T-helper 2 cell (primary cell): ENCODE measurements at places on chromosomes 12 and 14.
A peak's percentile ranks its signal among the peaks of the same experiment; 100 is the strongest.

DNA sequence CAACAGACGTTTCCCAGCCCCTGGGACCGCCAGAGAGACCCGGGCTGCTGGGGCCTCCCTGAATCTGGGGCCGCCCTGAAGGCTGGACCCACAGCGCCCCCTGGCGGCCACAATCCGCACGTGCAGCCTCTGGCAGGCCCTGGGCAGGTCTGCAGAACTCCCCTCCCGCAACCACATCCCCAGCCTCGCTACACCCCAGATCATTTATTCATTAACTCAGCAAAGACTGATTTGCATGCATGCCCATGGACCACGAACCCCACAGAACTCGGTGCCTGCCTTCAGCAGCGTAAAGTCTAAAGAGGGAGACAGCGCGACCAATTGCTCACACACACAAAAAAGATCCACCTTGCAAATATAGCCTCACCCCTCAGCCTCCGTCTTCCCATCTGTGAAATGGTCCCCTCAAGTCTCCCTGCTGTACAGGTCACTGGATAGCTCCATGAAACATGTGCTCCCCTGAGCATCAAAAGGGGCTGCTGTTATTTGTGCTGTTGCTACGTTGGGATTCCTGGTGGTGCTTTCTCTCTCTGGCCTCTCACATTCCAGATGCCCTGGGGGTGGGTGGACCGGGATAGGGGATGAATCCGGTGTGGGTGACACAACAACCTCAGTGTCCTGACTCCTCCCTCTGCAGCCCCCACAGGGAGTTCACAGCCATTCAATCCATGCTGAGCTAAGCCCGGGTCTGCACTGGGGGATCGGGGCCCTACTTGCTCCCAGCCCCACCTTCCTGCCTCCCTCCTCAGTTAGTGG, 96.4 kb downstream of the SCARB1 start:
- peak; percentile 74 for DNase-seq

DNA sequence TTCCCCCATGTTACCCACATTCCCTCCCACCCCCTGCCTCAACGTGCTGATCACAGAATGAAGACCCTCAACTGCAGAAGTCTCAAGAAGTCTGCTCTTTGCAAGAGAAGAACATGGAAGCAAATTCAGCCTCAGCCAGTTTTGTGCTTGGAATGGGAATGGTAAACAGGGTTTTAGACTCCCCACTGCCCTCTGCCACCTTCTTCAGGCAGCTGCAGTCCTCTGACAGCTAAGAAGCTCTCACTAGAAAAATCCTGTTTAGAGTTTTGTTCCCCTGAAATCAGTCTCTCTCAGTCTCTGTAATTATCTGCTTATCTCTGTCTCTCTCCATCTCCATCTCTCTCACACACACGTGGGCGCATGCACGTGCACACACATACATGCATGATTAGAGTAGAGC, 85.4 kb downstream of the CRACR2A start:
- no peak for DNase-seq

DNA sequence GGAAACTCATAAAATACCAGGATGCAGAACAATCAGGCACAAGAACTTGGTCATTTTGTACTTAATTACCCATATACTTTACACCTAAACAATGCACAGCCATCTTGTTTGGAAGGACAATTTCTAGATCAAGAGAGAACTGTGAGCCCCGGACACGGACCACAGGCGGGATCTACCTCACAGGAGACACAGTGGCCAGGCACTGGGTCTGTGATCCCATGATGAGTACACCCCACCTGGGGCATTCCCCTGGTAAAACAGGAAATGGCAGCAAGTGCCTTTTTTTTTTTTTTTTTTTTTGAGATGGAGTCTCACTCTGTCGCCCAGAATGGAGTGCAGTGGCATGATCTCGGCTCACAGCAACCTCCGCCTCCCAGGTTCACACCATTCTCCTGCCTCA, 15.2 kb downstream of the GOLGA3 start:
- no peak for DNase-seq

DNA sequence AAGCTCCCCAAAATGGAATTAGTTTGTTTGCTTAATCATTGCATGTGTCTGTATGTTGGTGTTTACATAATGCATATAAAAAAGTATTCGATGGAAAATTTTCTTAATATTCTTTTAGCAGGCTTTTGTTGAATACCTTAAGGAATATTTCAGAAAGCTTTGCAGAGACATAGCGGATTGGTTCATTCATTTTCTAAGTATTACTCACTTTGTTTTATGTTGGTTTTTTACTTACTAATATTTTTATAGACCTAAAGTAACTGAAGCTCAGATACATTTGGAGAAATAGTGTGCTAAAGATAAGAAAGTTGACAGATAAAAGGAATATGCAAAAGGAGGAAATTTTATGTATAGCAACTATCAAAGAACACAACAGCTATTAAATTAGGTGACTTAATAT, 191.0 kb downstream of the ERC1 start:
- no peak for DNase-seq

DNA sequence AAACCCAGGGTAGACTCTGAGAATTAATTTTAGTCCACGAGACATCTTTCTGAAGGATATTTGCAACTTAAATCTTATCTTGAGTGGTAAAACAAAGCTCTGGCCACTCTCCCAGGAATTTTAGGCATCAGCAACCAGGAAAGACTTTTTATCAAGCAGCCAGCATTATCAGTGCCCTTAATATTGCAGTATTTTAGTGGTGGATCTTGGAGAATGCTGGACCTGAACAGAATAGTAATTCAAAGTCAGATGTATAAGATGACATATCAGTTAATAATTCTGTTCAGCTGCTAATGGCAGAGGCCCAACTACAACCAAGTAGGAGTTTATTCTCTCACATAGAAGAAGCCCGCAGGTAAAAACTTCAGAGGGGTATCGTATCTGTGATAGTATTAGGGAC, 59.0 kb upstream of the CRY1 start:
- DNase-seq, result no peak

GRCh38 chr12:40469736-40470135, 222.5 kb upstream of the CNTN1 start:
- DNase-seq, result no peak

DNA sequence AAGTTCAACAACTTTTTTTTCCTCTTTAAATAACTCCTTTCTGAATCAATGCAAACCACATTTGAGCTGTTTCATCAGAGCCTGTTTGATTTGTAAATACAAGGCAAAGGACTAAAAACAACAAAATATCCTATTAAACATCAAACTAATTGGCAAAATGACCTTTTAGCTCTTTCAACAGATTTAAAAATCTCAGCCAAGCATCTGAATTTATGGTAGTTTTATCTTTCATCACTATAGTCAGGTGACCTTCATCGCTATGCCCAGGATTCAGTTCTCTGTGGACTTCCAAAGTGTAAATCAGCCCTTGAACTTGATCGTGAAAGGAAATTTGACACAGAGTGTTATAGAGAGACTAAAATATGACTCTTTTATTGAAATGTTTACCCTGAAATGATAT, 1554.5 kb upstream of the FLRT2 start:
- DNase-seq, result no peak

DNA sequence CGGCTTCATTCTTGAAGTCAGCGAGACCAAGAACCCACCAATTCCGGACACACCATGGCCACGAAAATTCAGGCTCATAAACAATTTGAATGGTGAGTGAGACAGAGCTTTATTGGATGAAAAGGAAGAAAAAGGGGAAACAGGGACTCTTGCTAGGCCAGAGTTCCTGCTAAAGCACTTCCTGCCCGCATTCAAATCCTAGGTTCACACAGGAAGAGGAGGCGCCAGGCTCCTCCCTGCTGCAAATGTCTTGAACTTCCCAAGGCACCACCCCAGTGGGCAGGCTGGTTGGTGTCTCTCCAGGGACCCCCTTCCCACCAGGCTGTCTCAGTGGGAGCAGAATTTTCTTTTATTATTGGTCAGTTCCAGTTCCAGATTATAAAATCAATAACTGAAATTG, 121.2 kb downstream of the FSCB start:
- no peak for DNase-seq

DNA sequence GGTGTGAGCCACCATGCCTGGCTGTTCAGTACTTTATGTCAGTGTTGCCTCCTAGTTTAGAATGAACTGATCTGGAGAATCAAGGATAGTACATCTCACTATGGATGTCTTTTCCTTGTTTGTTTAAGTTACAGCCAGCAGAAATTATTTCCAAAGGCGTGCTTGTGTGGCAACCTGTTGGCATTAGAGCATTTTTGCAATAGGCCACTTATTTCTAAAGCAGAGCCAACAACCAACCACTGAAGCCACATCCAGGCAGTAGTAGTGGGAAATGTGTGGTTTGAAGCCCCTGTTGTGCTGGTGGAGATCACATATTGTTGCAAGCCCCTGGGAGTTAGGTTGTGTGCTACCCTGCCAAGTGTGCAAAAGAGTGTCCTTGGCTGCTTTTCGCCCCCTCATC, 3.7 kb downstream of the ANO6 start:
- DNase-seq, result no peak

DNA sequence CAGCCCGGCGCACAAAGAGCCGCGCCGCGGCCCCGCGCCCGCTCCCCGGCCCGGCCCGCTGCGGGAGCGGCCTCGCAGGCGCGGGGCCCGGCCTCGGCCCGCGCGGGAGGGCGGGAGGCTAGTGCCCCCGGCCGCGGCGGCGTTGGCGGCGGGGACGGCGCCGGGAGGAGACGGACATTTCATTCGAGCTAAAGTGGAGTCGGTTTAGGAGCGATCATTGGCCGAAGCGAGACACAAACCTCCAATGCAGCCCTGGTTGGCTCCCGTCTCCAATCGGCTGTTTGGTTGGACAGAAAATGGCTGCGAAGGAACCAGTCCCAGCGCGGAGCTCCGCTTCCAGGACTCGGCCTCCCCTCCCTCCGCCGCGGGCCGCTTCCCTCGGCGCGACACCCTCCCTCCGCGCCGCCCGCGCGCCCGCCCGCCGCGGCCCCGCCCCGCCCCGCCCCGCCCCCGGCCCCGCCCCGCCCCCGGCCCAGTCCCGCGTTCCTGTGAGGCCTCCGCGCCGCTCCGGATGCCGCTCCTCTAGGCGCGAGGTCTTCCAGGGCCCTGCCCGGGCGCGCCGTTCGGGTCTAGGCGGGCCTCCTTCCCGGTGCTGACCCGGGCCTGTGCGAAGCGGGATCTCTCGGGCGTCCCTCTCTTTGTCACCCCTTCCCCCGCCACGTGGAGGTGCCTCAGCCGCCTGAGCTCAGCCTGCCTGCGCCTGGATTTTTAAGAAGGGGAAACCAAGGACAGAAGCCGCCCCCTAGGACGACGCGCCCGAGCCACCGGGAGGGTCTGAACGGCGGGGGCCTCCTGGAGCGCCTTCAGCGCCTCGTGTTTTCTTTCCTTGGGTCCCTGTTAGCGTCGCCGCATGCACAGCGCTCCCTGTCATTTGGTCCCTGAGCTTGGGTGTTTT, at the start of gene NFYB:
TSS of gene NFYB (minus strand) at position 309 of the 895 bp plus-strand sequence. CDS start 2,757 bp downstream, outside the sequence.
- peak; percentile 89 for DNase-seq

DNA sequence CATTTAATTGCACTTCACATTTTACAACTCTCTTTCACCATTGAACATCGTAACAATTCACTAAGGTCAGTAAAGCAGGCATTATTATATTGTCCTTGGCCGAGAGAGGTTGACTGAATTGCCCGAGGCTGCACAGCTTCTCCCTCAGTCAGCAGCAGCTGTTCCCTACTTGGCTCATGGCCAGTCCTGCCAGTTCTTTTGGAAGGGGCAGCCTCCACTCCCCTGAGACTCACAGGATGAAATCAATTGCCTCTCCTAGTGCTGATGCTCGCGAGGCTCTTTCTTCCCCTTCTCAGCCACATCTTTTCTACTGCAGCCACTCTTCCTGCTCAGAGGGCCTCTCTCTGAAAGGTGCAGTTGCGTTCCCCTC, 79.9 kb upstream of the KCNA1 start:
- no peak for DNase-seq

GRCh38 chr14:35213869-35214387, 78.3 kb upstream of the PSMA6 start:
- no peak for DNase-seq

DNA sequence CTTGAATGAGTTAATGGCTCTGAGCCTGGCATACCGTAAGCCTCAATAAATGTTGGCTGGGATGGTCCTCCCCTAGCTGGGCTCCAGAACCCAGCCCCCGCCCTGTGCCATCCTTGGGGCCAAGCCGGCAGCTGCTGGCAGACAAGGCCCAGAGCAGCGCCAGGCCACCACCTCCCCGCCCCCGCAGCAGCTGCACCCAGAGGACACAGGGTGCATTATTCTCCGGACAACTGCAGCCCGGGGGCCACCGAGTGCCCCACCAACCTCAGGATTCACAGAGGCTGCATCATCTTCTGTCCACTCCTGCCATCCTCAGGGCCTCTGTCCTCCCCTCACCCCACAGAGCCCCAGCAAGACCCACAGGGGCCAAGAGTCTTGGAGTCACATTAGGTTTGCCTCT, 92.7 kb downstream of the NCOR2 start:
- DNase-seq, result no peak

DNA sequence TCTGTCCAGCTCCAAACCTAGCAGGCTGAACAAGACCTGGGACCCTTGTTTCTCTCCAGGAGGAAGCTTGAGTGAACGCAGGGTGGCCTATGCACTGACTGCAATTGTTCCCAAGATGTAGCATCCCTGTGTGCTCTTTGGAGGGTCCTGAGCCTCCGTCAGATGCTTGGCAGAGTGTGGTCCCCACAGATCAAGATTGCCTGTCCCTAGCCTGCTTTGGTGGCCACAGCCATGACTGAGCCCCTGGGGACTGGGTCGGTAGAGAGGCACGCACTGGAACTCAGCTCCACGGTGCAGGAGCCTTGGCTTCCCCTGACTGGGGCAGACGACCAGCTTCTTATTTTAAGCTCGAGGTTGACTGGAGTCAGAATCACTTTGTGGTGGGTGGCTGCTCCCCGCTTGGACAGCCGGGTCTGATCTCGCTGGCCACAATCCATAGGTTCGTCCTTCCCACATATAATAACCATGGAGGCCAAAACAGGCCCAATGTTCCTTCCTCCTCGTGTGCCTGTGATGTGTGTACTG, 97.8 kb downstream of the LGMN start:
- no peak for DNase-seq

- no peak for DNase-seq
Observed at GRCh38 chr14:87966816-87967215, 26.2 kb downstream of the GALC start.

- DNase-seq, result no peak
Observed at GRCh38 chr14:29042551-29042950, 276.0 kb downstream of the FOXG1 start.

DNA sequence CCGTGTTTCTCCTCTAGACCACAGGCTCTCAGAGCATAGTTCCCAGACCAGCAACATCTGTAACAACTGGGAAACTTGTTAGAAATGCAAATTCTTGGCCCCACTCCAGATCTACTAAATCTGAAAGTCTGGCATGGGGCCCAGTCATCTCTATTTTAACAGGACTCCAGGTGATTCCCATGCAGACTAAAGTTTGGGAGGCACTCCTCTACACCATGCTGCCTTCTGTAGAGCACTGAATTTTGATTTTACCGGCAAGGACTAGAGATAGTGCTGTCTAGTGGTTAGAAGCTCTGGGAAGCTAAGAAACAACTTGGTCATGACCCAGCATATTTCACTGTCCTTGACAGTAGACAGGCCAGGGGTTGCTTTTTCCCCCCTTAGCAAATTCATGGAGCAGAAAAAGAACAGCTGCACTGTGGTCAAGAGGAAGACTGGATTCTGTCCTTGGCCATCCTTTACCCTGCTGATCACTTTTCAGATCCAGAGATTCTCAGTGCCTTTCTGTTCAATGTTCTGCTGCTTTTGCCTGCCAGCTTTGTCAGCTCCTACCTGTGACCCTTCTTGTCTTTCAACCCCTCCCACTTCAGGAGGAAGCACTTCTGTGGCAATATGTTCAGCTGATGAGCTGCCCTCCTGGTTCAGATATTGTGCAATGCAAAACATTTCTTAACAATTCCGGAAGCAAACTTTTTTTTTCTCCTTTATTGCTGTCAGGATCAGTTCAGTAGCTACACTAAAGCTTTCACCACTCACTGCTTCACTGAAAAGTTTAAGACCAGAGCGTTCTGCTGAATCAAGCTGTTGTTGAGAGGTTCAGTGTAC, 133.8 kb upstream of the NUDT4 start:
- DNase-seq, result peak; percentile 17

- DNase-seq, result no peak
Observed at GRCh38 chr12:131732-132495, 65.3 kb downstream of the IQSEC3 start.
